ENCODE measurements at places on chromosomes 3 and 15.

GRCh38 chr3:185757176-185757575 lies 67.7 kb downstream of the IGF2BP2 start:
- DNase-seq, result no peak

DNA sequence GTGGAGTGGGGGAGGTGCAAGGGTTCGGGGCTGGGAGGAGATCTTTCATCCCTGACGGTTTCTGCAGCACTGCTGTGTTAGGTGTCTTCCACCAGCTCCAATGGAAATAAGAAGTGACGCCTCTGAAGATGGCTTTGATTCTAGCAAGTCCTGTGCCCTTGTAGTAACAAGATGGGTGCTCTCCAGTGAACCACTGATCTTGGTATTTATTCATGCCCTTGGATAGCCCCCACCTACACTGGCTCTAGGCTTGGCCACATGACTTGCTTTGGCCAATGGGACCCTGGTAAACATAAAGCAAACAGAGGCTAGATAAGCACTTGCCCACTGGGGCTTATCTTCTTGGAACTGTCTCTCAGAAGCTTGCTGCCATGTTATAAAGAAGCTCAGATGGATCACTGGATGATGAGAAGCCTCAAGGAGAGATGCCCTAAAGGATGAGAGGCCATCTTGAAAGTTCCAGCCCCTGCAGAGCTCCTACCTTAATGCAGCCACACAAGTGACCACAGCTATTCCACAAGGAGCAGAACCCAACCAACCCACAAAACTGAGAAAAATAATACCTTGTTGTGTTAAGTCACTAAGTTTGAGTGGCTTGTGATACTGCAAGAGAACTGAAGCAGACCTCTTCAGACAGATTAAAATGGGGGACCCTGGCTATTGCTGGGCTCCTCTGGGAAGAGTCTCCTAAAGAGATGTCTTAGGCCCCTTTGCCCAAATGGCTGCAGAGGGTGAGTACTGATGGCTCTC lies 137.9 kb downstream of the PDCD6IP start:
- no peak for DNase-seq

DNA sequence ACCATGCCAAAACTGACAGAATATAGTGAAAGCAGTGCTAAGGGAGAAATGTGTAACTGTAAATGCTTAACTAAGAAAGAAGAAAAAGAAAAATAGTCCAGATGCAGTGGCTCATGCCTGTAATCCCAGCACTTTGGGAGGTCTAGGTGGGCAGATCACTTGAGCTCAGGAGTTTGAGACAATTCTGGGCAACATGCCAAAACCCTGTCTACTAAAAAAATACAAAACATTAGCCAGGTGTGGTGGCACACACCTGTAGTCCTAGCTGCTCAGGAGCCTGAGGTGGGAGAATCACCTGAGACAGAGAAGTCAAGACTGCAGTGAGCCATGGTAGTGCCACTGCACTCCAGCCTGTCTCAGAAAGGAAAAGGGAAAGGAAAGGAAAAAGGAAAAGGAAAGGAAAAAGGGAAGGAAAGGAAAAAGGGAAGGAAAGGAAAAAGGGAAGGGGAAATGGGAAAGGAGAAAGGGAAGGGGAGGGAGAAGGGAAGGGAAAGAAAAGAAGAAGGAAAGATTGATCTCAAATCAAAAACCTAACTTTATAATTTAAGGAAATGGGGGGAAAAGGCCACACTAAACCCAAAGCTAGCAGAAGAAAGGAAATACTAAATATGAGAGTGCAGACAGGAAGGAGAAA lies 20.3 kb downstream of the C3orf33 start:
- DNase-seq, result no peak

DNA sequence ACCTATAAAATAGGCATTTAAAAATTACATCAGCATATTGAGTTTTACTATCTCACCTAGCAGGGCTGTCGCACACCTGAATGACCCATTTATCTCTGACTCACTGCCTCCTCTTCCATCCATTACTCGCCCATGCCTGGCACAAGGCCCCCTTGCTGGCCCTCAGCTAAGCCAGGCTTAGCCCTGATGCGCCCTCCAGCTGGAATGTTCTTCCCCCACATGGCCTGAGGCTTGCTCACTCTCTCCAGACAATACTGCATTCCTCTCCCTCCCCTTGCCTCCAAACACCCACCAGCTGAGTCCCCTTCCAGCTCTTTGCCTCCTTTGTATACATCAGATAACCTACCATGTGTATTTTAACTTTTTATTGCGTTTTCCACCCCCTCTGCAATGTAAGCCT lies 7.2 kb downstream of the SH3BP5 start:
- no peak for DNase-seq

DNA sequence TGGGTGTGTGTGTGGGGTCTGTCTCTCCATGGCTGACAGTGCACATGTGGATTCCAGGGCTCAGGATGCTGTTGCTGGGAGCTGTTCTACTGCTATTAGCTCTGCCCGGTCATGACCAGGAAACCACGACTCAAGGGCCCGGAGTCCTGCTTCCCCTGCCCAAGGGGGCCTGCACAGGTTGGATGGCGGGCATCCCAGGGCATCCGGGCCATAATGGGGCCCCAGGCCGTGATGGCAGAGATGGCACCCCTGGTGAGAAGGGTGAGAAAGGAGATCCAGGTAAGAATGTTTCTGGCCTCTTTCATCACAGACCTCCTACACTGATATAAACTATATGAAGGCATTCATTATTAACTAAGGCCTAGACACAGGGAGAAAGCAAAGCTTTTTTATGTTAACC lies 10.5 kb downstream of the ADIPOQ start:
- no peak for DNase-seq

DNA sequence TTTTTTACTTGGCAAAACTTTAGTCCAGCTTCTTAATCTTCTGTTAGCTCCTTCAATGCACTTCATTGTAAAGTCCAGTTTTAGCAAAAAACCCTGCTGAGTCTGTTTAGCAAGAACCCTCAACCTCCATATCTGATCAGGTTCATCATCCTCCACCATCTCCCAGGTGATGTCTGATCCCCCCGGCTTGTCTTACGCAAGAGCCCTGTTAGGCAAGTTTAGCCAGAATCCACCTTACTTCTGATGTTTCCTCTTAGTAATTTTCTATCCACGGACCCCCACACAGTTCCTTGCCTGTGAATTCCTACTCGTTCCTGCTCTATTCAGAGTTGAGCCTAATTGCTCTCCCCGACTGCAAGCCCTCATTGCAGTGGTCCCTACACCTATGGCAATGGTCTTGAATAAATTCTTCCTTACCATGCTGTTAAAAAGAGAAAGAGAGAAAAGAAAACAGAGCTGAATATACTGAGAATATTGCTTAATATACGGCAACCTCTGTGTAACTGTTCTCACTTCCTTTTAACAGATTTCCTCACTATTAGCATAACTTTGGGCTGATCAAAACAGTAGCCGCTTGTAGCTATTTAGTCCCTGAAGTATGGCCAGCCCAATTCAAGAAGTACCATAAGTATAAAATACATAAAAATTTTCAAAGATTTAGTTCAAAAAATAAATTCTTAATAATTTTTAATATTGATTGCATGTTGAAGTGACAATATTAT lies 78.7 kb upstream of the MME start:
- DNase-seq, result no peak

DNA sequence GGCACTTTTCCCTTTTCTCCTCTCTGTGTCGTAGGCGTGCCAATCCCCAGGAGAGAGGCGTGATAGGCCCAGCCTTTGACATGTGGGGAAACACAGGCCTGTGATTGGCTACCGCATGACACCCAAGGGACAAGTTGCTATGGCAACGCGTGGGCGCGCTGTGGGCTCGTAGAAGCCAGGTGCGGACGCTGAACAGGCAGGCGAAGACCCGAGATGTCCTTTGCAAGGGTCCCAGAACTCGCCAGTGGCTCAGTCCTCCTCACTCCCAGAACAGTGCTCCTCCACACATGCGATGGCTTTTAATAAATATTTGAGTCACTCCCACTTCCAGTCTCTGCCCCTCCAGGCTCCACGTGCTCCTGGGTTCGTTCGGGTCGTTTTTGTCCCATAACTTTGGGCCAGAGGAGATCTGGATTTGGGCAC lies 4.2 kb downstream of the SLC51B start:
- peak; percentile 100 for DNase-seq

DNA sequence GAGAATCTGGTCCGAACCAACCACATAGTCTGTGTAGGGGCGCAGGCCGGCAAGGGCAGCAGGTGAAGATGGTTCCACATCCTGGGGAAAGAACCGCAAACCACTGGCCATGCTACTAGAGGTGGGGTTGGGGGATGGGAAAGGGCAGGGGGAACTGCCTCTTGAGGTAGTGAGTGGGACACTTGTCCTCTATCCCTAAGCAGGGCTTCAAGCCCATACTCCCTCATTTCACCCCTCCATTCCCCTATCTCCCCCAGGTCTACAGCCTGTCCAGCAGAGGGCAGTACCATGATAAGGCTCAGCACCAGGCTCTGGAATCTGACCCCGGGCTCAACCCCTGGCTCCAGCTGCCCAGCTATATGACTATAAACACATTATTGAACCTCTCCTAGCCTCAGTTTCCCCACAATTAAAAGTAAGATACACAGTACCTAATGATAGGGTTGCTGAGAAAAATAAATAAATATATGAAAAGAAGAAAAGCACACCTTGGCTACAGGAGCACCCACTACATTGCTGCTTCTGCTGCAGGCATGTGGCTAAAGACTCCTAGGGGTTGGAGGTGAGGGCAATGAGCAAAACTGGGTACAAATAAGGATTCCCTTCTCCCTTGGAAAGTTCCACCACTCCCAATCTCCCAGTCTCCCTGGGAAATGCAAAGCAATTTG lies 6.3 kb downstream of the GORASP1 start:
- peak; percentile 36 for DNase-seq

- DNase-seq, result no peak
These were observed 104.3 kb downstream of the ABI3BP start for GRCh38 chr3:100888881-100889280.

GRCh38 chr3:103729547-103729946 lies 1294.7 kb downstream of the ZPLD1 start:
- DNase-seq, result no peak

DNA sequence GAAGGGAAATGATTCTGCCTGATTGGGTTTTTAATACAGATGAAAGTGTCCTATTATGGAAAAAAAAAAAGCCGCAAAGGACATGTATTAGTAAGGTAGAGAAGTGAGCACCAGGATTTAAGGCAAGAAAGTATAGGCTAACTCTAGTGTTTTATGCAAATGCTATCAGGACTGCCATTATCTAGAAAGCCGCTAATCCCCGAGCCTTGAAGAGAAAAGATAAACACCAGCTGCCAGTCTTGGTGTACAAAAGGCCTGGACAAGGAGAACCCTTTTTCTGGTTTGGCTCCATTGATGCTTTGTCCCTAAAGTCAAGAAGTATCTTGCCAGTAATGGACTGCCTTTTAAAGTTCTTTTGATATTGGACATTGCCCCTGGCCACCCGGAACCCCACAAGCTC lies 8.6 kb upstream of the TRIM59 start:
- no peak for DNase-seq

GRCh38 chr3:13791198-13792050 lies 88.4 kb downstream of the WNT7A start:
- DNase-seq, result no peak

GRCh38 chr15:82045179-82045891 lies 483 bp downstream of the MEX3B start:
- no peak for DNase-seq

GRCh38 chr3:144499001-144499930 lies 527.6 kb downstream of the DIPK2A start:
- no peak for DNase-seq

Data from SHP77 (cell line).